ENCODE measurements at places on chromosomes 12 and 14.

DNA sequence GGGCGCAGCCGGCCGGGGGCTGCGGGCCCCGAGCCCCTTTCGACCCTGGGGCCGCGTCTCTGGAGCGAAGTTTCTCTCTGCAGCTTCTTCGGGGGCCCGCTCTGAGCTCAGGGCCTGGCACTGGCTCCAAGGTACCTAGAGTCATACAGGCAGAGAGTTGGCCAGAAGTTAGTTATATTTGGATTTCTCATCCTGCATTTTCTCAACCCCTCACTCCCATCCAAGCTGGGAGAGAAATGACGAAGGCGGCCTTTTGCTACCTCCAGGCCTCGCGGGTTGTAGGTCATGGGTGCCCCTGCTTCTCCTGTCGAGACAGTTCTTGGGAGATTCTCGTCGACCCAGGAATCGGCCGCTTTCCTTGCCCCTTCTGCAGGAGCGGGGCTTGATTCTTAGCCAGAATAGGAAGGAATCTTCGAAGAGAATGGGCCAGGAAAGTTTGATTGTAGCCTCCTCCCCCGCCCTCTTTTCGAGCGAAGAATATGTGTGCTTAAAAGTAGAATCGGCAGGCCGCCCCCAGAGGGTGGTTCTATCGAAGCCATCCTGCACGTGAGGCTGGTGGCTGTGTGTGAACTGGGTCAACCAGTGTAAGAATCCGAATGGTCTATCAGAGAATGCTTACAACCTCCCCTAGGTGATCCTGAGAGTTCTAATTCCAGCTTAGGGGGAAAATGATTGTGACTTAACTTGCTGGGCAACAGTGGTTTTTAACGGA is 785 bp downstream of the MLEC start:
- peak; percentile 59 for DNase-seq

DNA sequence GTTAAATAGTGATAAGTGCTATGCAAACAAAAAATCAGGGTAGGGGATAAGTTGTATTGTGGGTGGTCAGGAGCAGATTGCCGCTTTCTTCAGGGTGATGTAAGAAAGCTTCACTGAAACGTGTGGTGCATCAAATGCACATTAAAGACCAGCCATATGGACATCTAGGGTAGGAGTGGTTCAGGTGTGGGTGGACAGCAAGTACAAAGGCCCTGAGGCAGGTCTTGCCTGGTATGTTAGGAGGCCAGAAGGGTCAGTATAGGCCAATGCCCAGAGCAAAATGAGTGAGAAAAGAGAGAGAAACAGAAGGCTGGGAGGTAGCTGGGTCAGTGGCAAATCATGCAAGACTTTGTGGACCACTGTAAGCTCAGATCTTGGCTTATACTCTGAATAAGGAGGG is 25.6 kb upstream of the CISTR start:
- DNase-seq: no peak

DNA sequence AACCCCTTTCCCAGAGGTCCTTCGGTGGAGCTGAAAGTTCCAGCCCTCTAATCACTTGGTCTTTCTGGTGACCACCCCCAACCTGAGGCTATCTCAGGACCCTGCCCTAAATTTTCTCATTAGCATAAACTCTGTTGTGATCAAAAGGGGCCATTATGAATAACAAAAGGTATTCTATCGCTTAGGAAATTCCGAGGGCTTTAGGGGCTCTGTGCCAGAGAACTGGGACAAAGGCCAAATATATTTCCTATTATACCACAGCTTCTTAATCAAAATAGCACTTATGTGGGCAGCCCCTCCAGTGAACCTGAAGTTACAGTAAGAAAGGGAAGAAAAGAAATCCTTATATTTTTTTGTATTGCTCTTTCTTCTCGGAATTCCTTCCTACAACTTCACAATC is 125.3 kb upstream of the NPAS3 start:
- DNase-seq: no peak

- DNase-seq: no peak
Measured at GRCh38 chr12:108751821-108752220, 20.5 kb upstream of the CORO1C start.

GRCh38 chr12:1540690-1541089 is 53.7 kb downstream of the FBXL14 start:
- DNase-seq: no peak

- DNase-seq: peak; percentile 59
Measured at GRCh38 chr14:58639842-58640484, 2.2 kb downstream of the DACT1 start.

DNA sequence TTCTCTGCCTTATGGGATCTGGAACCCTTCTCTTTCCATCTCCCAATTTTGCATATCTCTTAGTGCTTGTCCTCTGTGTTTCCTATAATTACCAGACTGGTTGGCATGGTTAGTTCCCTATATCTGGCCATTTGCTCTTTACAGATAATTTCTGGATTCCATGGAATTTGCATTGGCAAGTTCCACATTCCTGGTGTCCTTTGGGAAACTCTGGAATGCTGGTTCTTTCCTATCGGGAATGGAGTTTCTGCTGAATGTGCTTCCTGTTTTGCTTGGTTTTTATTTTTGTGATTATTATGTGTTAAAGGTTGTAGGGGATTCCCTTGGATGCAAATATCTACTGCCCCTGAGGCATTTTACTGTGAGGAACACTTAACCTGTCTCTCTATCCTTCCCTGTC is 193.0 kb upstream of the BTG1 start:
- DNase-seq: no peak

- peak; percentile 59 for DNase-seq
Measured at GRCh38 chr12:124995200-124995961, 1.9 kb downstream of the BRI3BP start.

DNA sequence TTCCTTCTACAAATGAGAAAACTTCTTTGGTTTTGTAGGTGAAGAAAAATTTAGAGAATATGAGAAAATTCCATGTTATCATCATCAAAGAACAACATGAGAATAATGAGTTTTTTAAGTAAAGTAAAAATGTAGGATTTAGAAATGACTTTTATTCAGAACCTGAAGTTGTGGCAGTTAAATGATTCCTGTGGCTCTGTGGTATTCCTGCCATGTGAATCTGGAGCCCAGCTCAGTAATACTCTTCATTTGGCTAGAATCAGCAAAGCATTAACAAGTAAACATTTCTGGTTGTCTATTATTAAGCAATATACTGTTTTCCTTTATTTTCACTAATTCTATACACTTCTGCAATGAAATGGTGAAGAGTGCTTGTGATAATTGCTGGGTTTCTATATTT is 95.6 kb upstream of the E2F7 start:
- no peak for DNase-seq

GRCh38 chr14:99883866-99884650 is 90.8 kb downstream of the EML1 start:
- no peak for DNase-seq

DNA sequence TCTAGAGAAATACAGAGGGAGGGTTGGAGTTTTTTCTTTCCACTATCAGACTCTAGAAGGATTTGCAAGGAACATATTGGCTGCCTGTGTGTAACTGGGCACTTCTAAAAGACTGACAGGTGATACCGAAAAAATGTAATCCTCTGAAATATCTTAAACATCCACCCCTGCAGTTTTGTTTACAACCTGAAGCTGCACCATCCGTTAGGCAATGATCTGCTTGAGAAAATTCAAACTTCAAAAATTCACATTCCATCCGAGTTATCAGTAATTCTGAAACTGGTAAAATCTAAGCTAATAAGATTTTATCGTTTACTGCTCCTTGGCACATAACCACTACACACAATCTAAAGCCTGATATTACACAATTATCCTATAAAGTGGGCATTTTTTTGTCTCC is 528.6 kb downstream of the FUT8 start:
- DNase-seq: no peak

- DNase-seq: peak; percentile 39
Measured at GRCh38 chr12:31562594-31563328, 28.2 kb downstream of the DENND5B start.
